SW480 (cell line): ENCODE measurements at places on chromosomes 12 and 14.

DNA sequence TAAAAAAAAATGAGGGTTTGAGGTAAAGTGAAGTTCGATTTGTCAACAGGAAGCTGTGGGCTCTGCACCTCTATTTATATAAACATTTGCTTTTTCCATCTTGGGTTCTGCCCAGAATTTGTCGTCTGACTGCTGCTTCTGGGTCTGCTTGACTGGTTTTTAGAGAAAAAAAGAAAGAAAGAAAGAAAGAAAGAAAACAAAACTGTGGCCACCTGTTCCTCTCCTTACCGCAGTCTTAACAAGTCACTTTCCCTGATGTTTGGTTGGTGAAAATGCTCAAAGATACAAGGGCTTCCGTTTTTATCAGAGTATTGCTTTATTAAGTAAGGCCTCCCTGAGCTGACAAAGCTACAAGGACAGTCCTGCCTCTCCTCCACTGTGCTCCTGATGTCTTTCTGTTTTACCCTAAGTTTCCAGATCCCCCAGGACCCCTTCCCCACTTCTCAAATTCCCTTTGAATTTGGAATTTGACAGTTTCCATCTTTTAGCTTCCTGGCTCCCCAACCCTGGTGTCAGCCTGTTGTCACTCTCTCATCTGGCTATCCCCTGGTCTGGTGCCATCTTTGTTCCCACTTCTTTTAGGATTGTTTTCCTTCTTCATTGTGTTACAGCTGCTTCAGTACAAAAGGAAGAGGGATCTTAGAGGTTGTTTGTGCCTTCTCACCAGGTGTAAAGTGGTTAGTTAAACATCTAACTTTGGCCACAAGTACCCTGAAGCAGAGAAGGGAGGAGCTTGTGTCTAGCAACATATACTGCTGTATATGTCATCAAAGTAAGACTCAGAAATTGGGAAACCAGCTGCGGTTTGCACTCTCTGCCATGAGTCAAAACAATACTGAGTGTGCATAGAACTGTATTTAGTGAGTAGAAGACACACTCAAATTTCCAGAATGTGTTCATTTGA, 18.0 kb downstream of the MFAP5 start:
- DNase-seq: peak; percentile 26

GRCh38 chr14:74979442-74980397, 23.0 kb upstream of the EIF2B2 start:
- DNase-seq: no peak

- DNase-seq: no peak
Measured at GRCh38 chr14:95361373-95362137, 41.8 kb upstream of the CLMN start.

DNA sequence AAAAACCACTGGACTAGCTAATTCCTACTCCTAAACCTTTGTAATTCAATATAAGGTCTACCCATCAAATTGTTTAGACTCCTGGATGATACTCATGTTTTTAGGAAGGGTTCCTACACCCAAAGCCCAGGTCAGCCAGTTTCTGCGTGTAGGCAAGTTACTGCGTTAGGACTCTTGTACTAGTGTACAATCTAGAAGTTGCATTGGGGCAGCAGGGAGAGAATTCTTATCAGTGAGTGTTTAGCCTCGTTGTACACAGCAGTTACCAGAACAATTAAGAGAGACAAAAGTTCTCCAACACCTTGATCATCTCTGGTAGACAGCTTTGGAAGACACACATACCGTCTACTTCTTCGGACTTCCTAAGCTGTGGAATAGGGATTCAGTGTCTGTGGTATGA, 29.2 kb downstream of the FBXL14 start:
- no peak for DNase-seq

- DNase-seq: no peak
Measured at GRCh38 chr12:53036802-53037201, 13.1 kb upstream of the TNS2 start.

DNA sequence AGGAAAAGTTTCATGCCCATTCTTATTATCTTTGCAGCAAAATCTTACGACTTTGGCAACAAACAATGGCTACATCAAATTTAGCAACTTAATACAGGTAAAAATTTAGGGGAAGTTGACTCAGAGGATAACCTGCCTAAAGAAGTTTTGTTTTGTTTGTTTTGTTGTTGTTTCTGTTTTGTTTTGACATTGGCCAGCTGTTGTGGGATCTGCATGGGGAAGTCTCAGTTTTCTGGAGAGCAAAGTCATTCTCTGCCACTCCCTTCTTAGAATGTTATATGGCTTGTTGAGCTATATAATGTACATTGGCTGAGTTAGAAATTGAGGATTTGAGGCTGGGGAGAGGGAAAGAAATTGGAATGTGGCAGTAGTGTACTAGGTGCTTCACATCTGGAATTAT, 109.5 kb downstream of the NT5DC3 start:
- no peak for DNase-seq

- DNase-seq: no peak
Measured at GRCh38 chr12:12520273-12520672, 42.4 kb downstream of the DUSP16 start.

DNA sequence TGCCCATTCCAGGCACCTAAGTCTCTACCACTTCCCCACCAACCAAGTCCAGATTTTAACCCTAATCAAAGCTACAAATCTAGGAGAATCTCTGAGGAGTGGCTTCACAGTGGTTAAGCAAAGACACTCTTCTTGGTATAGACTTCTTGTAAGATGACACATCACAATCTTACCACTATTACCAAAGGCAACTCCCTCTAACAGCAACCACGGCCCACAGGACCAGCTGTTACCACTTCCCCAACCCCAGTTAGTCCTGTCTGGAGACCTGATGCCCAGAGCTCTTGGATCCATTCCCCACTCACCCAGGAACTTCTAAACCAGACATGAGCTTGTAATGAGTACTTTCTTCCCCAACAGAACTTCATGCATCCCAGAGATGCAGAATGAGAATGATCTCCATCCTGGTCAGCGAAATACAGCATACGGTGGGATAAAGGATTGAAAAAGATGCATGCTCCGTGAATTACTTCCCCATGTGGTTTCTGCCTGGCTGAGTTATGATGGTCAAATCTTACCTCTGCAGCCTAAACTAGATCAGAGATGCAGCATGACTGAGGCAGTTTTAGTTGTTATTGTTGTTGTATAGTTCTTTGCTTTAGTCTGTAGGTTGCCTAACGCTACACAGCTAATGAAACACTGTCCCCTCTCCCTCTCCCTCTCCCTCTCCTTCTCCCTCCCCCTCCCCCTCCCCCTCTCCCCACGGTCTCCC, 87.7 kb upstream of the FOXN3 start:
- DNase-seq: no peak

DNA sequence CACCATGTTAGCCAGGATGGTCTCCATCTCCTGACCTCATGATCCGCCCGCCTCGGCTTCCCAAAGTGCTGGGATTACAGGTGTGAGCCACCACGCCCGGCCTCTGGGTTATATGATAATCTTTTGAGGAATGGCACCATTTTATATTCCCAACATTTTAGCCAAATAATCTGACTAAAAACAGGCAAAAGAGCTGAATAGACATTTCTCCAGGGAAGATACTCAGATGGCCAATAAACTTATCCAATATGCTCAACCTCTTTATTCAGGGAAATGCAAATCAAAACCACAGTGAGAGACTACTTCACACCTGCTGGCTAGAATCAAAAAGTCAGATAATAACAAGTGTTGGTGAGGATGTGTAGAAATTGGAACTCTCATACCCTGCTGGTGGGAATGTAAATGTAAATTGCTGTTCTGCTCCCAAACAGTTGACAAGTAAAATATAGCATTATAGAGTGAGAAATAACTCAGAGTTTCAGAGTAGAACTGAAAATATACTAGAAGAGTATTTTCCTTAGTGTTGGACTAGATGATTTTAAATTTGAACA, 80.0 kb downstream of the RCOR1 start:
- no peak for DNase-seq

GRCh38 chr12:40614923-40615322, 77.3 kb upstream of the CNTN1 start:
- DNase-seq: no peak

DNA sequence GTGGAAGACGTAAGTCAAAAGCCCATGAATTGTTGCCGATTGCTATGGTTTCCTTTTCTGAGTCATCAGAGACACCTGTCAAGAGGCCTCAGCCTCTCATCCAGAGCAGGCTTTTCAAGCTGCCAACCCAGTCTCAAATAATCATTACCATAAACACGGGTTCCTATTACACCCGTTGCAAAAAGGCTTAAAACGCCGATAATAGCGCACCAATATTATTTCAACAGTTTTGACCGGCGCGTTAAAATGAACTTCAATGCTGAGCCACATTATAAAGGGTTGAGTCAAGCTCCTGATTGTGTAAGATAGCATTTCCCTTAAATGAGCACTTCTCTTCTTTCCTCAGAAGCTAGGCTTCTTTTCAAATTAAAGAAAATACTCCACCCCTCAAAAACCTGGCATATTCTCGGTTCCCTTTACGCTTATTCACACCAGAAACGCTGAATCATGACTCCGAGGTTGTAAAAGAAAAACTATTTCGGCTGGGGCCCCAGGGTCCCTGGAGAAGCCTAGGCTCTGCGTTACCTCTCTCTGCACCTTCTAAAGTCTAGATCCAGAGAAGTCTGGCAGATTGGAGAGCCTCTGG, 1.4 kb downstream of the TMTC1 start:
- DNase-seq: no peak

- no peak for DNase-seq
Measured at GRCh38 chr12:6980740-6981139, 10.0 kb downstream of the EMG1 start.

GRCh38 chr14:49623941-49624839, 3.6 kb downstream of the MGAT2 start:
- no peak for DNase-seq

GRCh38 chr14:91877376-91877915, 10.1 kb upstream of the TC2N start:
- DNase-seq: no peak

- DNase-seq: no peak
Measured at GRCh38 chr12:26148291-26148690, 23.5 kb upstream of the BHLHE41 start.

DNA sequence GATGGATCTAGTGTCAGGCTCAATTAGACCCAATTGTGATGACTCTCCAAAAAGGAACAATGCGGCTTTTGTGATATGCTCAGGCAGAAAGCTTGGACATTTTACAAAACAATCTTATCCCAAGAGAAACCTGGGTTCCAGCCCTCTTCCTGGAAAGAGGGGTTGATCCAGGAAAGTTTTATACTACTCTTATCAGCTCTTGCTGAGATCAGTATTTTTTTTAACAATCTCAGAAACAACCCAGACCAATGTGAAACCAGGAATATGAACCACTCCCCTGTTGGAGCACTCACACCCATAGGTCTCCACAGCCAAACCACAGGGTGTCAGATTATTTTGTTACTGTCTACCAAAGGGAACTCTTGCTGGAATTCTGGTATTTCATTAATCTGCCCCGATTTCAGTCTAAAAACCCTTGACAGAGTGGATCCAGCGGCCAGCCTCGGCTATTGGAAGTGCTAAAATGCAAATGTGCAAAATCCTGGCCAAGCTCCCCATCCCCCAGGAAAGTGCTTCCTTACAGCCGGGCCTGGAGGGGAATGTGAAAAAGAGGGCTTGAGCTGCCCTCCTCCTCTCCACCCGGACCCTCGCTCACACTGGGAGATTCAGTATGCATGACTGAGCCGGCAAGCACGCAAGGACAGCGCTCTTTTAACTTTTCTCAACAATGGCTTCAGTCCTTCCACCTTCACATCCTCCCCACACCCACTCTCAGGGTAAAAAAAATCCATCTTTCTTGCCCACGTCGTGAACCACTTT, 4.0 kb downstream of the FBXL14 start:
- DNase-seq: no peak

DNA sequence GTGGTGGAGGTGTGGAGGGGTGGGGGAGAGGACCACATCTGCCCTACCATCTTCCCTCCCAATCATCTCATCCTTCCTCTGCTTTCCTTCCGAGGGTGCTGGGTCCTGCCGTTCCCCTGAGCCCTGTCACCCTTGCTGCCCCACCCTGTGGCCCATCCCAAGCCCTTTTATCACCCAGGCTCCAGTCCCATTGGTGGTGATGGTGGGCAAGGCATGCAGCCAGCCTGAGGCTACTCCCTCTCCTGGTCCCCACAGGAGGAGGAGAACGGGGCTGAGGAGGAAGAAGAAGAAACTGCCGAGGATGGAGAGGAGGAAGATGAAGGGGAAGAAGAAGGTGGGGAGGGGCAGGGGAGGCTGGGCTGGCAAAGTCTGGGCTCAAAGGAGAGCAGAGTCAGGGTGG, 2.7 kb upstream of the LAG3 start:
- no peak for DNase-seq

- peak; percentile 46 for DNase-seq
Measured at GRCh38 chr12:57983146-57983857, 41.9 kb downstream of the ATP23 start.

DNA sequence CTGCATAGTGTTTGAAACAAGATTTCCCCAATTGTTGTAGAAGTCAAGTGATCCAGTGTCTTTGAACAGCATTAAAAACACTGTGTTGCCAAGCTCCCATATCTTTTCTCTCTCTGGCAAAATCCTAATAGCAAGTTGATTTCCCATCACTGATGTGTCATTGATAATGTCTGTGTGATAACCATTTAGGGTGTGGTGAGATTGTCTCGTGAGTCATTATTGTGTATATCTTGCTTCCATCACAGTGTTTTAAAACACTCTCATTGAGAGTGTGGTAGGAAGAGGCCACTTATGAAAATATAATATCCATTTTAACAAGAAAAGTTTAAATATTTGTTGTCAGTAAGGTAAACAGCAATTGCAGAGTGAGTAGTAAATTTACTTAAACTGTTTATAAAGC, 74.7 kb downstream of the PRORP start:
- DNase-seq: peak; percentile 29
